Dorsolateral prefrontal cortex (tissue), 122 donors: ENCODE measurements at places on chromosomes 7 and 10. TPM values are rescaled to one million over a fixed set of nuclear protein-coding genes. Genes with fewer than 3 reads are reported as not detected.

GRCh38 chr10:89393898-89394297 is 1.5 kb downstream of the IFIT1 start:
- no peak for DNase-seq

DNA sequence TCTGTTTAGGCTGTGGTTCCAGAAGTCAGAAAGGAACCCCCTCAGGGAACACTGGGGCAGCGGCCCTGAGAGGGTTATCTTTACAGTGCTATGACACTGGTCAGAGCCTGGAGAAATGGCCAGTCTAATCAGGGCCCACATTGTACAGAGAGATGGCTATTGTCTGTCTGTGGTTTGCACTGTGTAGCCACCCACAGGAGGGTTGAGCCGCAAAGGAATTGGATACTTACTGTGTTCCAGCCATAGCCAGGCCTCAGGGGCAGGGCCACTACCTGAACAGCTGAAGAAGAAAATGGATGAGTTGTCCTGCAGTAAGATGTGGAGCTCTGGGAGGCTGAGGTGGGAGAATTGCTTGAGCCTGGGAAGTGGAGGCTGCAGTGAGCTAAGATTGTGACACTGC is 47.5 kb upstream of the PODXL start:
- no peak for DNase-seq

DNA sequence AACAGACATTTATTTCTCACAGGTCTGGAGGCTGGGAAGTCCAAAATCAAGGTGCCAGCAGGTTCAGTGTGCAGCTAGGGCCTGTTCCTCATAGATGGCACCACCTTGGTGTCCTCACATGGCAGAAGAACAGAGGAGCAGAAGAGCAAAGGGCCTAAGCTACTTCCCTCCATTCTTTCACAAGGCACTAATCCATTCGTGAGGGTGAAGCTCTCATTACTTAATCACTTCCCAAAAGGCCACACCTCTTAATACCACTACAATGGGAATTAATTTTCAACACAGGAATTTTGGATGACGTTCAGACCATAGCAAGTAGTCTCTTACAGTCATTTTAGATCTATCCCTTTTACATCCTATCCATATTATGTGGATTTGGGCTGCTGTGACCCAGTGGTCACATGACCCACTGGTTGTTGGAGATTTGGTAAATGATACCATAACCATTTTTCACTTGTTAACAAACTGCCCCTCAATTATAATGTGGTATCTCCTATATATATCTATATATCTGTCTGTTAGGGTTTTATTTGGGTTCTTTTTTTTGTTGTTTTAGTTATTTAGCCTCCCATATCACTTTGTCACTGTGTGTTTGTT is 63.4 kb downstream of the BBS9 start:
- DNase-seq, result no peak

GRCh38 chr7:48759431-48760080 is 164.8 kb upstream of the CDC14C start:
- no peak for DNase-seq

- DNase-seq, result no peak
These were observed 17.0 kb upstream of the GIMAP2 start for GRCh38 chr7:150668472-150668911.

DNA sequence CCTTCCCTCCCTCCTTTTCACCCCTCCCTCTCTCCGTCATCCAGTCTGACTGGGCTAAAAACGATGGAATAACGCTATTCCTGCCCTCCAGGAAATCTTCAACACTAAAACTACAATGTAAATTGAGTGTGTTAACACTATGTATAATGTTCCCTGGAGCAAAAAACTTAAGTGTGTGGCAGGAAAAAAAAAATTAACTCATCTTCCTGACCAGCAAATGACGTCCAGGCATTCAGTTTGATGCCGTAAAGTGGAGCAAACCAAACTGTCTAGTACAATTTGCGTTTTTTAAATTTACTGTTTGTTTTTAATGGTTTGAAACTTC is 545 bp upstream of the MTPN start:
- no peak for DNase-seq

DNA sequence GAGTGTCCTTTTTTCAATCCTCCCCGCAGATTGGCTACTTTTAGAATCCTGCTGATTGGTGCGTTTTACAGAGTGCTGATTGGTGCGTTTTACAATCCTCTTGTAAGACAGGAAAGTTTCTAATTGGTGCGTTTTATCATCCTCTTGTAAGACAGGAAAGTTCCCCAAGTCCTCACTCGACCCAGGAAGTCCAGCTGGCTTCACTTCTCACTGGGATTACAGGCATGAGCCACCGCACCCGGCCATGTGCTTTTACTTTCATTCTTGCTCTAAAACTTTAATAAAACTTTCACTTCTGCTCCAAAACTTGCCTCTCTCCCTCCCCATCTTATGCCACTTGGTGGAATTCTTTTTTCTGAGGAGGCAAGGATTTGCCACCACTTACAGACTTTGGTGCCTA is 17.0 kb upstream of the WAPL start:
- DNase-seq, result no peak

GRCh38 chr7:29372351-29373090 is 177.9 kb downstream of the CHN2 start:
- DNase-seq, result no peak

- DNase-seq, result no peak
These were observed 17.4 kb downstream of the BNIP3 start for GRCh38 chr10:131964298-131964697.

DNA sequence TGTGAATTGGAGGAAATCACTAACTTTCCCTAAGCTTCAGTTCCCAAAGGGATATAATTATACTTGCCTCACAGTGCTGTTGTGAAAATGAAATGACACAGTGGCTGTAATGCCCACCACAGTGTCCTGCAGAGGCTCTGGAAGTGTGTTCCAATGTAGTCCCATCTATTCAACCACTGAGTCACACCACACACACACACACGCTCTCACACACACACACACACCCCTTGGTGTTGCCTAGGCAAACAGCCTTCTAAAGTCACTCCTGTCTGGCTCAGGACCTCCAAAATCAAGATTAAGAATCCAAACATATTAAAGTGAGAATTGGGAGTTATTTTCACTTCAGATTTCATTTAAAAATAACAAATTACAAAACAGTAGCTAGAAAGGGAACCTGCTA is 73.3 kb downstream of the NRCAM start:
- DNase-seq, result no peak

DNA sequence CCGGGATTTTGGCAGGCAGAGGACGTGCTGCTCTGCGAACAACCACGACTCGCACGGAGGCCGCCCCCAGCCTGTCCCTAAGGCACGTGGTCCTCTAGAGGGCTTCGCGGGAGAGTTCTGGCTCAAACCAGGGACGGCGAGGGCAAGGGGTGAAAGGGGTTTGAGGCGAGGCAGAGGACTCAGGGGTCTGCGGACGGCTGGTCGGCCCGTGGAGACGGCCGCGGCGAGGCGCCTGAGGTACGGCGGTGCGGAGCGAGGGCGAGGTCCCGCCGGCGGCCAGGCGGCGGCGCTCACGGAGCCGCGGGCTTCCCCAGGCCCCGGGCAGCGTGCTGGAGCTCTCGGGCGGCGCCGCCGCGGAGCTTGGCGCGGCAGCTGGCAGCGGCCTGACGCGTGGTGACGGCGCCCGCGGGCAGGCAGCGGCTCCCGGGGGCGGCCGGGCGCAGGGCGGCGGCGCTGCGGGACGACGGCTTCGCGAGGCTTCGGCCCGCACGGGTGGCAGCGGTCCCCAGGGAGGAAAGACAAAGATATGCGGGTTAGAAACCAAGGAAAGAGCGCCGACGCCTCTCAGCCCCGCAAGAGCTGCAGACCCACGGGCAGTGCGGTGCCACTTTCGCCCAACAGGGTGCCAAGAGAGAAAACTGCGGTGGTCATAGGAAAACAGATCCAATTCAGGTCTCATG is 44.8 kb downstream of the ZNF800 start:
- peak; percentile 20 for DNase-seq

DNA sequence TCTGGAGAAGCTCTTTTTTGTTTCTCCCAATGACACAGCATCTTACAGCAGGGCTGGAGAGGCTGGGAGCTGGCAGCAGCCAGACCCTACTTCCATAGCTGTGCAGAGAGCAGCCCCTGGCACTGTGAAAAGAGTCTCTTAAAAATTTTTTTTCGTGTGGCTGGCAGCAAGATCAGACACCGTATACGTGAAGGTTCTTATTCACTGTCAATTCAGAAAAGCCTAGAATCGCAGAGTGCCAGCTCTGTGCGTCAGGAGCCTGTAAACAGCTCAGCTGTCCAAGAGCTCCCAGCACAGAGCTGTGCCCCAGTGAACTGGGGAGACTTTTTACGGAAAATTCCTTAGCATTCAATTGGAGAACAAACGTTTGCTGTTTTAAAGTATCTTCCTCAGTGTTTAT is 6.5 kb downstream of the BAG3 start:
- DNase-seq, result no peak

DNA sequence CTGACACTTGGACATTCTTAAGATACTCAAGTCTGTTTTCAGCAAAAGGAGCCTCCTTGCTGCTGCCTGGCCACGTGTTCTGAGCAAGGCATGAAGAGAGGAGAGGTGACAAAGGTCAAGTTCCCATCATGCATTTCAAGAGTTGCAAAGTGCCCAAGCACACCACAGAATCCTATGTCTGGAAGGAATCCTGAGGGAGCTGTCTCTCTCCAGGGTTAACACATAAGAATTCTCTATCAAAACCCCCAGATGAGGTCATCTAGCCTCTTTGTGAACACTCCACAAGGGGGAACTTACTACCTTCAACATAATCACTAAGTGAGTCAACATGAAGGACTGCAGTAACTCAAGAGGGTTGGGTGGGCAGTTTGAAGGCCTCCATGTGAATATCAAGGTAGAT is 155.5 kb downstream of the RNF216 start:
- no peak for DNase-seq

- DNase-seq, result no peak
These were observed 183.1 kb downstream of the CHN2 start for GRCh38 chr7:29377718-29378117.

DNA sequence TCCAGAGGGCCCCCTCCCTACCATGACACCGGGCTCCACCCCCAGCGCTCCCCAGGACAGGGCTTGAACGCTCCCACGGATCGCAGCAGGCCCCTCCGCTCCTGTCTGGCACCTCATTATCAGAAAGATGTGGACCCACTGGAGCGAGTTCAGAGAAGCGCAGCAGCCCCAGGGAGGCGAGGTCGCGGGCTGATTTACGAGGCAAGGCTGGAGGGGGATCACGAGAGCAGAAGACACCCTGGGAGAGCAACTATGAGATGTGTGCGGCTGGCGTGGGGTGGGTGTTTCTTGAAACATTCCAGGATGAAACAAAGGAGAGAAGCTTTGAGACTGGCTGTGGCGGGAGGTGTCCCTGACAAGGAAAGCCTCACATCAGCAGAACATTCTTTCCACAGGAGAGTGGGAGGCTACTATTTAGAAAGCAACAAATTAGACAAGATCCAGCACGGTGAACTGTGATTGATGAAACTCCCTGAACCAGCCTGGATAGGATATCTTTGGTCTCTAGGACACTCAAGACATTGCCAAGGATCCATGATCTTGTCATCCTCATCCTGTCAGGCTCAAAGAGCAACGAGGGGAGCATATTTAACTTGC is 66.0 kb downstream of the JCAD start:
- no peak for DNase-seq

GRCh38 chr7:35725280-35725680 is 30.3 kb upstream of the HERPUD2 start:
- no peak for DNase-seq

GRCh38 chr10:26858707-26859034 is 2.1 kb downstream of the ABI1 start:
- no peak for DNase-seq

DNA sequence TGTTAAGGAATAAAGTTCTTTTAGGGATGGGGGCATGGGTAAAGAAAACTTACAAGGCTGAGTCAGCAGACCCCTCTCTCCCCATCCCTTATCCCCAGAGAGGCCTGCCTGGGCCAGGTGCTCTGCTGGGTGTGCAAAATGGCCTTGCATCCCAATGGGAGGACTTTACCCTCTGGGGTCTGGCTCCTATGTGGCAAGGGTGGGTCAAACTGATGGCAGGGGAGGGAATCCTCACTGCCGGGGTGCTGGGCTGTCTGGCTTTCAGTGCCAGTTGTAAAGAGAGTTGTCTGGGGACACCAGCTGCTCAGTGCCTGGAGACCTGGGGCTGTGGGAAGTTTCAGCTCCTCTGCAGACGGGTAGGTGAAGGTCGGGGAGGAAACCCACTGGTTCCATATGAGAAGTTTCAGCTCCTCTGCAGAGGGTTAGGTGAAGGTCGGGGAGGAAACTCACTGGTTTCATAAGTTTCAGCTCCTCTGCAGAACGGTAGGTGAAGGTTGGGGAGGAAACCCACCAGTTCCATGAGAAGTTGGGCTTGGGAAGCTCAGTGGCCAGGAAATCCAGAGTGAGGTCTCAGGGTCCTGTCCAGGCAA is 127.2 kb upstream of the PODXL start:
- no peak for DNase-seq

DNA sequence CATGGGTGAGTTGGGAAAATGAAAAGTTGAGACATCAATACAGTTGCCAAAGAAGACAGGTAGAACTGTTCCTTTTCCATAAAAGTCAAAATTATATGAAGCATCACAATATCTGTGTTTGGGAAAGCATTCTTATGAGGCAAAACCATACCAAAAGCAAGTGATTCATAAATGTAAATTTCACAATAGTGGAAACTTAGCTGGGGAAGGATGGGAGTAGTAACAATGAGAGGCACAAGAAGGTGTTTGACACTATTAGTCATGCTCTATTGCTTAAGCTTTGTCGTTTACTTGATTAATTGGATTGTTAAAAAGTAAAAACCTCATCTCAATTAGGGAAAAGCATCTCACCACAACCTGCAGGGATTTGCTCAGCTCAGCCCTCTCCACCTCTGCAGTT is 240.2 kb downstream of the C7orf25 start:
- DNase-seq, result no peak

DNA sequence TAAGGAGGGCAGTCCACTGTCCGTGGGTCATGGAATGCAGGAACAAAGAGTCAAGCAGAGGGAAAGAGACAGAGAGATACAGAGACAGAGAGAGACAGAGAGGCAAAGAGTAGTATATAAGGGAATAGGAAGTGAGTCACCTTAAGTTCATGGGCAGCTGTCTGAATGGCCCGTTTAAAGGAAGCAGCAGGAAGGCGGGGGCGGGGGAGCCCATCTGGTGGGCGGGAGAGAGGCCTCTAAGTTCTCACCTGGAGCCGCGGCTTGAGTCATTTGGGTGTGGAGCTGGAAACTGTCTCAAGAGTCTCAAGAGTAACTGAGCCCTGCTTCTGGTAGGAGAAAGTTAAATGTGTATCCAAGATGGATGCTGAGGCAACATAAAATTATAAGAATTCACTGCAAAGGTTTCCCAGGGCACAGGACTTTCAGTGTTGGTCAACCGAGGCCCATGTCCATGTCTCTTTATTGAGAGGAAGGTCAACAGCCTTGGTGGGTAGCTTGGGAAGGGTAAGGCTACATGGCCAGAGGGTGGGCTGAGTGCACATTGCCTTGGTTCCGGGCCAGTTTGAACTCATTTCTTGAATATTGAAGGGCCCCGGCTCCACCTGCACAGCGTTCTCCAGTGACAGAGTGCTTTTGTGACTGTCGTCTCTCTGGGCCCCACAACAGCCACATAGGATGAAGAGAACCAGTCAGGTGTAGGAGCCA is 85.5 kb upstream of the CACUL1 start:
- DNase-seq, result no peak

The PYROXD2 gene
- total RNA-seq, result 15.8 TPM

The CYP3A5 gene
- total RNA-seq, result not detected
